AML-193 (cell line): ENCODE measurements at places on chromosomes 7 and 10.
A peak's percentile ranks its signal among the peaks of the same experiment; 100 is the strongest.

DNA sequence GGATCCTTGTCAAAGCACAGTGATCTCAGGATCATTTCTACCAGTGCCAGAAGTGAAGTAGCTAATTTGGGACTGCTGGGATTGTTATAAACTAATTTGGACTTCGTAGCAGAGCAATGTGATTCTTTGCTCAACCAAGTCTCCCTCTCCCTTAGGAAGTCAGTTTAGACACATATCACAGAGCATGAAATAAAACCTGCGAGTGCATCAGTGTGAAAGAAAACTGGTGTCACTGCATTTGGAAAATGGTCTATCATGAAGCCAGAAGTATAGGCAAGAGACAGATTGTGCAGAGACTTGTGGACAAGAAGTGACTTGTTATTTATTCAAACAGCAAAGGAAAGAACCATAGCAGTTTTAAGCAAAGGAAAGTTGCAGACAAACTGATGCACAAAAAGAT lies 560.5 kb upstream of the NRG3 start:
- DNase-seq, result no peak

DNA sequence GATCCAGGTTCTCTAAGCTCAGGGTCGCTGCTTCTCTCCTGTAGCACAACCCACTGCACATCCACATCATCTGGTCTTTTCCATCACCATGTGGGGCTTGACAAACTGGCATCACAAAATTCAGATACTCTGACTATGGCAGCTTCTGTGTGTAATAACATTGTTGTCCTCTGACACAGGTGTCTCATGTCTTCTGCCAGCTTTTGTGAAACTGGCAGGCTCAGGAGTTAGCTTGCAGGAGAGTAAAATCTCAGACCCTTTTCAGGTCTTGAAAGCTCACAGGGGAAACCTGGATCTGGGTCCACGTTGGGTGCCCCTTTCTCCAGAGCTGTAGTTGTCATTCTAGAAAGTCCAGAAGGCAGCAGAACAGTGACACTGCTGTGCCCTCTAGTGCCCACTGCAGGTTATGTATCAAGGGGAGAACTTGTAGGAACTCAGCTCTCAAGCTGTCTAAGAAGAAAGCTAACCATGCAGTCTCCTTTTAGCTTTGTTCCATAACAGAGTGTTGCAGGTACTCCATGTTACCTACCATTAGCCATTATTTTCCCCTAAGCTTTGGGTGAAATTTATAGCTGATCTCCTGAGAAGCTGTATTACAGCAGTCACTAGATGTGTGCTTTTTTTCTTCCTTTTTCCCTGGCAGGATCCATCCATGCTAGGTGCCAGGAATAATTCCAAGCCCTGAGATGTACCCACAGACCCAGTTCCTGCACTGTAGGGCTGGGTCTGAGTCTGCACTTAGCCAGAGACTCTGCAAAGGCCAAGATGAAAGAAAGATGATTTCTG lies 102.7 kb downstream of the ZNF248 start:
- DNase-seq, result peak; percentile 25

GRCh38 chr10:42880255-42880620 lies 97.6 kb downstream of the BMS1 start:
- no peak for DNase-seq

DNA sequence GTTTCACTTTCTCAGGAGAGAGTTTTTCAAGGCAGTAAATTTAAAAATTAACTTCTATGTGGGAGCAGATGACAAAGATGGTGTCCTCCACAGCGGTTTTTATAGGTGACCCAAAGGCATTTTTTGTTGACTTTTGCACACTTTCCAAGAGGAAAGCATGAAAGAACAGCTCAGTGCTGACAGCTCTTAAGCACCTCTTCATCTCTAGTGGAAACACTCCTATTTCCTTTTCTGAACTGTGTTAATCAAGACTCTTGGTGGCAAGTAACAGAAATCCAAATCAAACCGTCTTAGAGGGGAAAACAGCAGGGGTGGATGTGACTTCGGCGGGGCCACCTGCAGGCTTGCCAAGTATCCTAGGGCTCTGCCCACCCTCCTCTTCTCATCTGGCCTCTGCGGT lies 71.8 kb upstream of the GATA3 start:
- DNase-seq, result no peak

- no peak for DNase-seq
Observed at GRCh38 chr10:103692436-103692951, 162.9 kb downstream of the SH3PXD2A start.

- DNase-seq, result no peak
Observed at GRCh38 chr10:24727786-24728185, 4.1 kb upstream of the ARHGAP21 start.

- DNase-seq, result peak; percentile 13
Observed at GRCh38 chr10:5890452-5890915, 441 bp downstream of the FBH1 start.

DNA sequence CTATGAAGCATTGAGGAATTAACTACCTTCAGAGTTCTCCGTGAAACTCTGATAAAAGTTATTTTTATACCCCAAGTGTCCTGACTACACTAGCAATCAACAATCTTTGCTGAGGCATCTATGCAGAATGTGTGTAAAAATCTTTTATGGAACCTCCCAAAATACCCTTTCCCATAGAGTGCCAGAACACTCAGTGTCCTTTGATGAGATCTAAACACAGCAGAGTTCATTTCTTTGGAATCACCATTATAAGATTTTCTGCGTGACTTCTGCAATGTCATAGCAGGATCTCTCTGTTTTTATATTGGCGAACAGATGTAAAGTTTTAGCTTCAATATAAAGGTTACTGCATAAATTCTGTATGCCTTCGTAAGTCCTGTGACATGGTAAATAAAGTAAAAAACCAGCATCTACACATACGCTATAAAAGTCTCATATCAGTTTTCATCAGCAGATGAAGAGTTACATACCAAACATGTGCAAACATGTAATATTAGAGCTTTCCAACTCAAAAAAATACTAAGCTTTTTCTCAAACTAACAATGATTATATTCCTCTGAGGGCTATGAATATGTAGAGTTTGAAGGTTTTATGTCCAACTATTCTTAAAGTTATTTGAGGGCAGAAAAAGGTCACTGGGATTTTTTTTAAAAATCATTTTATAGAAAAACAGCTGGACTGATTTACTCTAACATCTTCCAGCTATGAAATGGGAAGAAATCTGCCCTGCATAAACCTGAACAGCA lies 67.2 kb downstream of the SKIDA1 start:
- DNase-seq, result no peak

DNA sequence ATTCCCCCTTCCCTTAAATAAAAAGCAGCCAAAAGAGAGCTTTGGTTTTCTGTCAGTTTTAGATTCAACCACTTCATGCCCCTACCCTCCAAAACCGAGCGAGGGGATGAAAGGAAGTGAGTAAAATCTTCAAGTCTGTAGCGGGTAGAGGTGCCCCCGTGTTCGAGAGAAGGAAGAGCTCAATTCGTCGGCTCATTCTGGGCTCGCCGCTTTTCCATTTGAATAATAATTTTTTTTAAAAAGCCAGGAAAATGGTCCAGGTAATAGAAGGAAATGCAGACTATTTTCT lies 436.2 kb upstream of the GALNT17 start:
- DNase-seq, result no peak

- DNase-seq, result no peak
Observed at GRCh38 chr10:73780966-73781365, 882 bp upstream of the CHCHD1 start.

GRCh38 chr7:121604627-121605316 lies 208.7 kb upstream of the FAM3C start:
- no peak for DNase-seq

- DNase-seq, result no peak
Observed at GRCh38 chr10:119826771-119827170, 45.9 kb downstream of the MCMBP start.

GRCh38 chr10:9239298-9239697 lies 1184.8 kb downstream of the GATA3 start:
- no peak for DNase-seq

- no peak for DNase-seq
Observed at GRCh38 chr7:57179776-57180415, 47.7 kb upstream of the ZNF479 start.

- no peak for DNase-seq
Observed at GRCh38 chr10:71220689-71221540, 8.5 kb downstream of the UNC5B start.

DNA sequence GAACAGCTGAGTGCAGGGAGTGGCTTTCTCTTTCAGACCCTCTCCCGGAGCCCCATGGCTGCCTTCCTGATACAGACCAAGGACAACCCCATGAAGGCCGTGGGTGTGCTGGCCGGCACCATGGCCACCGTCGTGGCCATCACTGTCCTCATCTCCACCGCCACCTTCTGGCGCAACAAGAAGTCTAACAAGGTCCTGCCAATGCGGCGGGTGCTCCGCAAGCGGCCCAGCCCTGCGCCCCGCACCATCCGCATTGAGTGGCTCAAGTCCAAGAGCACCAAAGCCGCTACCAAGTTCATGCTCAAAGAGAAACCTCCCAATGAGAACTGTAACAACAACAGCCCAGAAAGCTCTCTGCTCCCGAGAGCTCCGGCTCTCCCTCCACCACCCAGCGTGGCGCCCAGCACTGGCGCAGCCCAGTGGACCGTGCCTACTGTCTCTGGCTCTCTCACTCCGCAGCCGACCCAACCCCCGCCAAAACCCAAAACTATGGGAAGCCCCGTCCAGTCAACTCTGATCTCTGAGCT lies 11.2 kb downstream of the LRIT2 start:
- no peak for DNase-seq

- no peak for DNase-seq
Observed at GRCh38 chr7:1961701-1962276, 271.0 kb downstream of the MAD1L1 start.

- DNase-seq, result no peak
Observed at GRCh38 chr10:122740640-122741039, 41.0 kb upstream of the C10orf120 start.

DNA sequence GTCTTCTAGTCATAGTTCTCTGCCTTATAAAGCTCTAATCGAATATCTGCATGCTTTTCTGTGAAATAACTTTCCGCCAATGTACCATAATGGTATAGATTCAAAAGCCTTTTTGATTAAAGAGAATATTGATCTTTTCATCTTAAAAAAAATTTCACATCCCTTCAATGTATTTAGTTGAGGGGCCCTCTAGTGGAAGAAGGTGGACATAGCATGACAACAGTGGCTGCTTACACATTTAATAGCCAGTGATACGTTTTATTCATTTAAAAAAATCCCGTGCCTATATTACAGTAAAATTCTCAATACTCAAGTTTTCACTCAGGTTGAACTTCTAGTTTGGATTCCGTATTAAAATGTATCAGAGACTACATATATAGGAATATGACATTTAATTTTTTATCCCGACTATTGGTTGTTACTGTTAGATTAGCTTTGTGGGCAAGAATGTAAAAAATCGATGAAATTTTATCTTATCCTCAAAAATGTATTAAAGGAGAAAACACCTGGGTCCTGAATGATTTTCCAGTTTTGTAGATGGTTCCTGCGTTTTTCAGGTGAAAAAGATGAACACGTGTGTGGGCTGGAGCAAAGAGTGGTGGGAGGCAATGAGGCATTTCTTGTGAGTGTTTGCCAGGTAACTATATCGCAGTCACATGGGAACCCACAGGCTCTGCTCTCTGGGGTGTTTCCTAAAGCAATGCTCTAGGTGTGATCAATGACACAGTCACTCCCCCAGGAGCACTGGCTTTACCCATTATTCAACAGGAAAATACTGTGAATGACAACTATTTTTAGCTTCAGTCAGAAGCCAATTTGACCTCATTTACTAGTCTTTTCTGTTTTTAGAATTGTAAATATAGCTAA lies 24.1 kb upstream of the PNLIP start:
- DNase-seq, result no peak

DNA sequence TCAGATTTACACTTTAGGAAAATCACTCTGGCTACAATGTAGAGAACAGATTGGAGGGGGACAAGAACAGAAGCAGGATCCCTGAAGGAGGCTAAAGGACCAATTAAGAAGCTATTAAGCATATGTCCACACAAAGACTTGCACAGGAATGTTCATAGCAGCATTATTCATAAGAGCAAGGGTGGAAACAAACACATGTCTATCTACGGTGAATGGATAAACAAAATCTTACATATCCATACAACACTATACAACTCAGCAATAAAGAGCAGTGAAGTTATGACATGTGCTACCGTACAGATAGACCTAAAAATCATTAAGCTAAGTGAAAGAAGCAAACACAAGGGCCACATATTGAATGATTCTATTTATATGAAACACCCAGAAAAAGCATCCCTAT lies 10.4 kb downstream of the CHCHD3 start:
- no peak for DNase-seq
